ENCODE measurements at places on chromosomes 6 and 20.

DNA sequence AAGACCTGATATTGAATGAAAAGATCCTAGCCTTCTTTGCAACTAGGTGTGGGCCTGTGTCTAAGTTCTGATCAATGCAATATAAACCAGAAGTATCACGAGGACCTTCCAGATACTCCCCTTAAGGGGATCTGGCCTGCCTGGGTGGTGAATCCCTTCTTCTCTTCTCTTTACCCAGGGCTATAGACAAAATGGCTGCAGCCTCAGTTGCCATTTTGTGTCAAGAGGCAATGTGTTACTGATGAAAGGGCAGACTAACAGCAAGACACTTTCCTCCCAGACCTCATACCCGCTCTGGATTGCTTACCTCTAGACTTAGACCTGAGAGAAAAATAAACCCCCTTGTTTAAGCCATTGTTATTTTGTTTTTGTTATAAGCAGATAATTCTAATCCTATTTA, 84.5 kb upstream of the CHD6 start:
- DNase-seq: no peak

DNA sequence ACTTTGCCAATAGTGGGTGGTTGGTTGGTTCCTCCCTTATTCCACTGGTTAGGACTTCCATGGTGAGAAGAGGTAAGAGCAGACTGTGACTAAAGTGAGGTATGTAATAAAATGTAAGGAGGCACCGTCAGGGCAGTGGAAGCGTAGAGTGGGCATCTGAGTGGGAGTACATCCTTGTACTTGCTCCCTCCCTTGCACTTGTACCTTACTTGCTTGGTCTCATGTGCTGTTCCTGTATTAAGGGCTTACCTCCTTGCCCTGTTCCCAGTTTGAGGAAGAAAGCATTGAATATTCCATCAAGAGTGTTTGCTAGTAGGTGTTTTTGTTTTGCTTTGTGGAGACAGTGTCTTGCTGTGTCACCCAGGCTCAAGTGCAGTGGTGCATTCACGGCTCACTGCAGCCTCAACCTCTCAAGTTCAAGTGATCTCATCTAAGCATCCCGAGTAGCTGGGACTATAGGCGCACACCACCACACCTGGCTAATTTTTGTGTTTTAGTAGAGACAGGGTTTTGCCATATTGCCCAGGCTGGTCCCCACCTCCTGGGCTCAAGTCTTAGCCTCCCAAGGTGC, 25.5 kb downstream of the AMD1 start:
- DNase-seq: no peak

DNA sequence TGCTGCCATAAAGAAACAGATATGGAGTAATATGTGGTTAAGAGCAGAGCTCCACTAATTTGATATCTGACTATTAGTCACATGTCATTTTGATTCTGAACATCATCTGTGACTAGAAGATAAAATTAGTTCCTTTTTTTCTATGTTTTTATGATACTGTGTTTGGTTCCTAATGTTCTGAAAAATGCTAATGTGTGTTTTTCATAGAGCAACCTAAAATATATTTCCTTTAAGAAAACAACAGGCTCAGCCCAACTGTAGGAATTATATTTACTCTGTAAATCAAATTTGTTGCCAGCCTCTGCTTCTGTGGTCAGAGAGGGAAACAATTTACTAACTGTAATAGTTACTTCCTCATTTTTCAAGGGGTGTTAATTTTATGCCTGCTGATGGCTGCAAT, 33.3 kb upstream of the TXLNB start:
- DNase-seq: no peak

GRCh38 chr6:147621263-147621662, 112.8 kb downstream of the SAMD5 start:
- peak; percentile 81 for DNase-seq

DNA sequence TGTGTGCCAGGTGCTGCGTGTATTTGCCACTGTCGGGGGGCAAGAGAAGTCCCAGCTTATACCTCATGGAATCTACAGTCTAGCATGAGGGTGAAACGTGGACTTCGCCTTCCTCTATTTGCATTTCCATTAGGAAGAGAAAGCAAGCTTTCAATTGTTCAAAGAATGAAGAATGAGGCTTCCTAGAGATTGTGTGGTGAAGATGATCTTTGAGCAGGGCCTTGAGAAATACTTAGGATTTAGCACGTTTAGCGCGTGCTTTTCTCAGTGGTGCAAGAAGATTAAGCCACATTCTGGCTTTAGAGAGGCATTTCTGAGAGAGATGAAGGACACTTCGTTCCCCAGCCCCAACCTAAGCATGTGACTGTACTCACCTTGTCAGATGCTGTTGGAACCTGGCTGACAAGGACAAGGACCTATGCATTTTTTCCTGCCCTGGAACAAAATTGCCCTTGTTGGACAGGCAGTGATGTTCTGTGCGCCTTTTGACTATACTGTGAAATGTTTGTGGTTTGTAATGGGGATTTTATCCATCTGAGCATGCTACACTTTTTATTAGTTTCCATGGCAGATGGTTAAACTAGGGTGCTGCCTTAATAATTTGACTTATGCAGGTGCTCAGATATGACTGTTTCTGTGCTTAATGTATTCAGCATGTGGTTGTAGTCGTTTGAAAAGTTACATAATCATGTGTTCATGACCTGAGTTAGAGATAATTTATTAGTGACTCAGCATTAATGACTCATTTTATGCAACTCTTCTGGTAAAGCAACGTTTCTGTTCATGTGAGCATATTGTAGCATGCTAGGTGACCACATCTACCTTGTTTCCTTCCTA, 10.7 kb downstream of the TULP4 start:
- no peak for DNase-seq

- DNase-seq: peak; percentile 90
Measured at GRCh38 chr6:39882531-39882899, 51.7 kb downstream of the MOCS1 start.

- DNase-seq: no peak
Measured at GRCh38 chr6:78492351-78493017, 374.9 kb upstream of the IRAK1BP1 start.
